ENCODE measurements at places on chromosomes 11 and 22.

GRCh38 chr11:120574876-120575275 is 63.3 kb downstream of the GRIK4 start:
- DNase-seq = peak; percentile 90
- no peaks in the 10 kb centered on the region for H3K27me3 ChIP-seq
- no peaks in the 10 kb centered on the region for H3K36me3 ChIP-seq
- no peak overlapping the region for H3K27ac ChIP-seq
- peaks cover 4% of the 10 kb centered on the region for H3K4me1 ChIP-seq

DNA sequence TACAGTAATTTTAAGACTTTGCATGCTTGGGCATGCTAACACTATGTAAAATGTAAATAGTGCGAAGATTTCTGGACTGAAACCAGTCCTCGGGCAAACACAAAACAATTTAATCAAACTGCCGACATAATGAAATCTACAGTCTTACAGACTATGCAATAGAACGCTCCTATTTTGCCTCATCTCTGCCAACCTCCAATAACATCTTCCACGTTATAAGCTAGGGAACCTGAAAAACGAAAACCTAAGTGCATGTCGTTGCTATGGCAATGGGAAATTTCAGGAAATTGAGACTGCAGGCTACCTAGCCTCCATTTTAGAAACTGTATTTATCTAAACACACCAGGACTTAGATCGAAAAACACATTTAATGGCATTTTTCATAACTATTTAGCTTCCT is 1.1 kb downstream of the CSTF3 start:
- H3K4me1 ChIP-seq = no peaks in the 10 kb centered on the region
- no peaks in the 10 kb centered on the region for H3K27me3 ChIP-seq
- DNase-seq = peak; percentile 70
- no peak overlapping the region for H3K27ac ChIP-seq

DNA sequence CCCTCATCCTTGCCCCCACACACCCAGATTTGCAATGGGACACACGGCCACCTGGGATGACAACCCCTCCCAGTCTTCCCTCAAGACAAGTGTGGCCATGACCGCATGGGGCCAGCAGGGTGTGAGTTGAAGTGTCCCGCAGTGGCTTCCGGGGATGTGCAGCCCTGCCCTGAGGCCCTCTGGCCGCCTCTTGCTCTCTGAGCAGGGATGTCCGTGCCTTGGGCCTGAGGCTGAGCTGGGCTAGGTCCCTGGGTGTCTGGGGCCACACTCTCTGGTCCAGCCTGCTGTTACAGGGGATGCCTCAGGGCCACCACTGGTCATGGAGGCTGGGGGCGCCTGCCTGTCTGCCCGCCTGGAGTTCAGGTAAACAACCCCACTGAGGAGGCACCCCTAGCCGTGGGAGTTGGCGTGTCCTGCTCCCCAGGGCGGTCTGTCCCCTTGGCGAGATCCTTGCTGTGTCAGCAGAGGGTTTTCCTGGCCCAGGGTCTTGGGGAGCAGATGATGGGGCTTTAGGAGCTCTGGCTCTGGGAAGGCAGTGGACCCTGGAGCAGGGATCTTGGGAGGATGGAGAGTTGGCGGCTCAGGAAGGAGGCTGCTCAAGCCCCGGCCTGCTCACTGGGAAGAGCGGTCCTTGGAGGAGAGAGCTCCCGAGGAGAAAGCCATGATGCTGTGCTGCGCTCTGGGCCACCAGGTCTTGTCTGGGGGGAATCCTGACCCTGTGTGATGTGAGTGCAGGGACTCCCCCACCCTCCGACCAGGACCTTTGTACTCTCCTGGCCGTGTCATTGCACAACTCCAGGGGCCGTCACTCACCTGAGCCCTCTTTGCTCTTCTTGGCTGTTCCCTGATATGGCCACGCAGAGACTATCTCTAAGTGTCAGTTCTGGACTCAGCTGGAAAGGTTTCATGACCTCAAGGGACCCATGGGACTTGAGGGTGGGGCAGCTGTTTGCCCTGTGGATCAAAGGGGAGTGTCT is 67.9 kb downstream of the KCNQ1 start:
- no peaks in the 10 kb centered on the region for H3K4me1 ChIP-seq
- no peaks in the 10 kb centered on the region for H3K27me3 ChIP-seq
- no peak for DNase-seq
- H3K4me3 ChIP-seq = no peak overlapping the region
- no peak overlapping the region for H3K27ac ChIP-seq

- peak; percentile 7 for DNase-seq
- H3K27me3 ChIP-seq = no peaks in the 10 kb centered on the region
- H3K4me3 ChIP-seq = no peak overlapping the region
- H3K36me3 ChIP-seq = no peaks in the 10 kb centered on the region
- H3K27ac ChIP-seq = no peak overlapping the region
- H3K4me1 ChIP-seq = no peaks in the 10 kb centered on the region
Observed at GRCh38 chr11:60589611-60590010, 74.4 kb downstream of the MS4A13 start.

DNA sequence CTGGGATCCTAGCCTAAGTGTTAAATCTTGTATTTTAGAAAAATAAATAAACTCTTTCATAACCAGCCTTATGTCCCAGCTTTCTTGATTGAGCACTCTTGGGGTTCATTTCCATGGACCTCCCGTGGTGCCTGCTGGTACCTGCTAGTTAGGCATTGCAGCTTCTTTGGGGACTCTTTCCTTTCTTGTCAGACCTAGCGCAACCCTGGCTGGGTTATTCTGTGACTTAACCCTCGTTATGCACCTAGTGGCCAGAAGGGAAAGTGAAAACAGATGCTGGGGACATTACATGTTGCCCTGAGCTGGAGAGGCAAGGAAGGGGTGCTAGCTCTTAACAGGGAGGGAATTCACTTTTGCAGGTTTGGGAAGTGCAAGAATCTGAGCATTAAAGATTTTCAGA is 46.8 kb downstream of the APIP start:
- H3K36me3 ChIP-seq = no peaks in the 10 kb centered on the region
- H3K4me1 ChIP-seq = peaks cover 4% of the 10 kb centered on the region
- H3K27ac ChIP-seq = no peak overlapping the region
- H3K27me3 ChIP-seq = no peaks in the 10 kb centered on the region
- H3K4me3 ChIP-seq = no peak overlapping the region

DNA sequence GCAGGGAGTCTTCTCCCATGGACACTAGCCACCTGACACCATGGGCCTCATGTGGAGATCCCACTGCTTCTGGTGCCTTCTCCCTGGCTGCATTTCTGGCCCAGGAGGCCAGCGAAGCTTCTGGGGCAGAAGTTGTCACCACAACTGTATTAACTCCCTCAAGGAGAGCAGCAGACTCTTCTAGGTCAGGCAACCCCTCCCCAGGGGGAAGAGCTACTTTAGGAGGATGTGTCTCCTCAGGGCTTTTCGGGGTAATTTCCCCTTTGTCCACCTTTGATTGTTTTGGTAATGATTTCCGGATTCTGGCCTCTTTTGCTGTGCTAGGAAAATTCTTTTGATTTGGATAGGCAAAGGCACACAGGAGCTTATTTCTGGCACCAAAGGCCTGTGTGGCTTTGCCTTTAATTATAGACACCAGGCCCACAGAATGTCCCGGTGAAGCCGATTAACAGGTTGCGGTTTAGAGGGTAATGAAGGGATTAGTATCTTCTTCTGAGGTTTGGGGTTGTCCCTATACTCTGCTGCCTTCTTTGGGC is 8.9 kb upstream of the UCP2 start:
- H3K36me3 ChIP-seq = no peaks in the 10 kb centered on the region
- no peaks in the 10 kb centered on the region for H3K4me1 ChIP-seq
- H3K27ac ChIP-seq = no peak overlapping the region
- no peak overlapping the region for H3K4me3 ChIP-seq

DNA sequence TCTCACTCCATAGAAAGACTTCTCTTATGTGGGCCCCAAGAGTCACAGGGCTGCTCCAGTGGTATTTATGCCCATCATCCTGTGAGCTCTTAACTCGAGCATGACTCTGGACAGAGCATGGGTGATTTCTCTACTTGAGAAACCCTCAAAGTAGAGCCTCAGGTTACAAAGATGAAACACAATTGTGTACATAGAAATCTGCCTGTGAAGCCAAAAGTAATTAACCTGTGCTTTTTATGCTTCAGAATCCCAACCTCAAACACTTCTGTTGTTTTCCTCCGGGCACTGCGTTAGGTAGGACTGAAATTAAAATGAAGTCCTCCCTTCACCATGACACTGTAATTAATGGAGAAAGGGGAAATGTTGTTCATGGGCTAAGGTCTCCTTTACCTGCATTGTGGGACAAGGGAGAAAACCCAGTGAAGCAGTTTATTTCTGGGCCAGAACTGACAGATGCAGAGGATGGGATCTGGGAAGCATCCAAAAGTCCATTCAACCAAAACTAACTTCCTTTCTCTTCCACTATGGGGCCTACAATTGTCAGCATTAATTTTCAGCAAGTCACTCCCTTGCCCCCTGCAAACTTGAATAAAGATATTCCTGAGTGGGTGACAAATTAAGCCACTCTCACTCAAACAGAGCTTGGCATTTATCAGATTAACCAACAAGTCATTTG is 24.1 kb upstream of the POU2AF1 start:
- H3K36me3 ChIP-seq = no peaks in the 10 kb centered on the region
- no peak overlapping the region for H3K4me3 ChIP-seq
- H3K27me3 ChIP-seq = no peaks in the 10 kb centered on the region
- no peak for DNase-seq

GRCh38 chr11:2303627-2304505 is 2.1 kb downstream of the TSPAN32 start:
- H3K4me3 ChIP-seq = no peak overlapping the region
- H3K36me3 ChIP-seq = no peaks in the 10 kb centered on the region

DNA sequence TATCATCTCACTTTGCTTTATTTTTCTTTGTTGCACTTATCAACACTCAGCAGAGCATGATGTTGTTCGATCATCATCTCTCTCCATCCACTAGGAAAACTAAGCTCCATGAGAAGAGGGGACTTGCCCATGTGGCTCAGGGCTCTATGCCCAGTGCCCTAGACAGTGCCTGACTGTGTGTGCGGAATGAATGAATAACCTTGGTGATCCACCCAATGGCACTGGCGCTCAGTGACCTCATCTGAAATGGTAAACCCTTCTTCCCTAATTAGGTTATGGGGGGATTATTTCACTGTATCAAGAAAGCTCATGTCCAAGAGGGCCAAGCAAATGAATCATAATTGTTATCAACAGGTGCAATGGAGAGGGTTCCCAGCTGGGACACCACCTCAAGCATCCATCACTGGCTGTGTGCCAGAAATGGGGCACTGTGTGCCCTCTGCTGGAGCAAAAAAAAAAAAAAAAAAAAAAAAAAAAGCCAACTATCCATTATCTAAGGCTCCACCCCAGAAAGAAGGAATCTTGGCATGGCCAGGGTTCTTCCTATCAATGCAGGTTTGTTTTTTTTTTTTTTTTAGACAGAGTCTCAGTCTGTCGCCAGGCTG is 172.6 kb downstream of the LARGE1 start:
- no peaks in the 10 kb centered on the region for H3K27me3 ChIP-seq
- no peak for DNase-seq
- no peak overlapping the region for H3K27ac ChIP-seq
- H3K36me3 ChIP-seq = no peaks in the 10 kb centered on the region

DNA sequence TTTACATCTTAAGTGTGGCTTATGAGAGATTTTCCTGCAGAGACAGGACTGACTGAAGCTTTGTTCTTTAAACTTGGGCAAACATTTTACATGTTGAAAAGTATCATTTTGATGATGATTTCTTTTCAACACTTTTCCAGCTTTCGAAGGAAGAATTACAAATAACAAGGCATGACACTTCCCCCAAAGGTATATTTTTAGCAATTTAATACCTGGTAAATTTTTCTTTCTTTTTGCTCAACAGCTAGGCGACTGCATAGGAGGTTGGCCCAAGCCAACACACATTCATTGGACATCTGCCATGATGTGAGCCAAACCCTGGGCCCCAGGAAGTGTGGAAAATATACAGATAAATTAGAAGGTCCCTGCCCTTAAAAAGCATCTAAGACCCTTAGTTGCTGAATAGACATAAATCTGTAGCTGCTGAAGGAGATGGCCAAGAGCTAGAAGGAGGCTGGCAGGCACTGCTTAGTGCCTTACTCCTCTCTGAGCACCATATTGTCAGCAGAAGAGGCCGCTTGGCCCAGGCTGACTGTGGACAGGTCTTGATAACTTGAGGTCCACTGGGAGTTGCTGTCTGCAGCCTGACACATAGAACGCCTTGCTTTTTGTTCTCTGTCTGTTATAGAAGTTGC is 53.3 kb upstream of the CD44 start:
- H3K27me3 ChIP-seq = no peaks in the 10 kb centered on the region
- no peak overlapping the region for H3K27ac ChIP-seq
- peaks cover 4% of the 10 kb centered on the region for H3K4me1 ChIP-seq
- DNase-seq = no peak
- no peak overlapping the region for H3K4me3 ChIP-seq

DNA sequence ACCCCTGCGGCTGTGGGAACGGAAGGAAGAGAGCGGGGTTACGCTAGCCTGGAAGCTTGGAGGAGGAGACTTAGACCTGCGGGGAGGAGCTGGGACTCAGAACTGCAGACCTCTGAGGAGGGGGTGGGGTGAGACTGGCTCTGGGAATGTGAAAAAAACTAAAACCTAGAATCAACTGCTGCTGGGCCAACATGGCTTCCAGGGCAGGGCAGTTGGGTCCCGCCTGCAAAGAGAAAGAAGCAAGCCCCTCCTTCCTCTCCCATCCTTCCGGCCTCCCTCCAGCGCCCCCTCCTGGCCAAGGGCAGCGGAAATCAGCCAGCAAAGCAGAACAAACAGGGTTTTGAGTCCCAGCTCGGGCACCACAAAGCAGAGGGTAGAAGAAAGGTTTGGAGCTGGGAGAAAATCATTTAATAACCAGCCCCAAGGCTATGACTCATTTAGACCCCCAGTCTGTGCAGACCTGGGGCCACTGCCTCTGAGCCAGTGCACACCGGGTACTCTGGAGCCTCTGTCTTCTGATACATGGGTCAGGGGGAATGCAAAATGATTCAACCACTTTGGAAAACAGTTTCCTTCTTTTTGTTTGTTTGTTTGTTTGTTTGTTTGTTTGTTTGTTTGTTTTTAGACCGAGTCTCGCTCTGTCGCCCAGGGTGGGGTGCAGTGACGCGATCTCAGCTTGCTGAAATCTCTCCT is 7.3 kb upstream of the NCF4 start:
- DNase-seq = peak; percentile 89
- peaks cover 2% of the 10 kb centered on the region for H3K4me1 ChIP-seq
- no peak overlapping the region for H3K4me3 ChIP-seq
- no peaks in the 10 kb centered on the region for H3K27me3 ChIP-seq
- no peaks in the 10 kb centered on the region for H3K36me3 ChIP-seq

- no peaks in the 10 kb centered on the region for H3K4me1 ChIP-seq
Observed at GRCh38 chr22:46149512-46150033, 753 bp upstream of the PPARA start.

- no peak overlapping the region for H3K4me3 ChIP-seq
- no peak overlapping the region for H3K27ac ChIP-seq
- no peaks in the 10 kb centered on the region for H3K27me3 ChIP-seq
- DNase-seq = no peak
Observed at GRCh38 chr11:33696931-33697638, 3.5 kb downstream of the C11orf91 start.

GRCh38 chr11:97007283-97007682 is 617.5 kb downstream of the JRKL start:
- H3K4me1 ChIP-seq = no peaks in the 10 kb centered on the region
- DNase-seq = no peak
- no peaks in the 10 kb centered on the region for H3K27me3 ChIP-seq
- no peaks in the 10 kb centered on the region for H3K36me3 ChIP-seq
- H3K27ac ChIP-seq = no peak overlapping the region
- no peak overlapping the region for H3K4me3 ChIP-seq

GRCh38 chr11:44186321-44186930 is 90.9 kb downstream of the EXT2 start:
- H3K27me3 ChIP-seq = no peaks in the 10 kb centered on the region
- peaks cover 7% of the 10 kb centered on the region for H3K4me1 ChIP-seq
- no peaks in the 10 kb centered on the region for H3K36me3 ChIP-seq
- no peak for DNase-seq
- H3K4me3 ChIP-seq = no peak overlapping the region
- H3K27ac ChIP-seq = no peak overlapping the region
